ENCODE measurements at places on chromosomes 1 and 21. TPM values are rescaled to one million over a fixed set of nuclear protein-coding genes. Genes with fewer than 3 reads are reported as not detected.

The OR2L2 gene
- not detected for total RNA-seq

GRCh38 chr1:245045087-245045881 is 109.5 kb upstream of the KIF26B start:
- DNase-seq, result peak; percentile 53
- no peak overlapping the region for H3K4me3 ChIP-seq
- H3K4me1 ChIP-seq, result no peaks in the 10 kb centered on the region
- H3K36me3 ChIP-seq, result no peaks in the 10 kb centered on the region
- H3K27ac ChIP-seq, result no peak overlapping the region
- H3K27me3 ChIP-seq, result no peaks in the 10 kb centered on the region

DNA sequence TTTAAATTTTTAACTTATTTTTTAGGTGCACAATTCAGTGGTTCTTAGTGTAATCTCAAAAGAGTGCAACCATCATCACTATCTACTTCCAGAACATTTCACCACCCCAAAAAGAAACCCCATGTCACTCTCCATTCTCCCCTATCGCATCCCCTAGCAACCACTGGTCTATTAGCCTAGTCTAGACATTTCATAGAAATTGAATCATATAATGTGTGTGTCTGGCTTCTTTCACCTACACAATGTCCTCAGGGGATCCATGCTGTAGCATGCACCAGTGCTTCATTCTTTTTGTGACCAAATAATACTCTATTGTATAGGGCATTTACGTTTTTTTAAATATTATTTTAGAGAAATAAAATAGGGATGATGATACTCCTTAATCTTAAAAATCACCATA is 64.7 kb downstream of the JAK1 start:
- H3K4me3 ChIP-seq, result no peak overlapping the region
- no peak overlapping the region for H3K27ac ChIP-seq
- H3K36me3 ChIP-seq, result no peaks in the 10 kb centered on the region

GRCh38 chr21:39663066-39663465 is 50.3 kb downstream of the B3GALT5 start:
- H3K4me1 ChIP-seq, result peaks cover 16% of the 10 kb centered on the region
- no peaks in the 10 kb centered on the region for H3K27me3 ChIP-seq
- no peak for DNase-seq
- H3K27ac ChIP-seq, result no peak overlapping the region
- no peak overlapping the region for H3K4me3 ChIP-seq
- H3K36me3 ChIP-seq, result no peaks in the 10 kb centered on the region

DNA sequence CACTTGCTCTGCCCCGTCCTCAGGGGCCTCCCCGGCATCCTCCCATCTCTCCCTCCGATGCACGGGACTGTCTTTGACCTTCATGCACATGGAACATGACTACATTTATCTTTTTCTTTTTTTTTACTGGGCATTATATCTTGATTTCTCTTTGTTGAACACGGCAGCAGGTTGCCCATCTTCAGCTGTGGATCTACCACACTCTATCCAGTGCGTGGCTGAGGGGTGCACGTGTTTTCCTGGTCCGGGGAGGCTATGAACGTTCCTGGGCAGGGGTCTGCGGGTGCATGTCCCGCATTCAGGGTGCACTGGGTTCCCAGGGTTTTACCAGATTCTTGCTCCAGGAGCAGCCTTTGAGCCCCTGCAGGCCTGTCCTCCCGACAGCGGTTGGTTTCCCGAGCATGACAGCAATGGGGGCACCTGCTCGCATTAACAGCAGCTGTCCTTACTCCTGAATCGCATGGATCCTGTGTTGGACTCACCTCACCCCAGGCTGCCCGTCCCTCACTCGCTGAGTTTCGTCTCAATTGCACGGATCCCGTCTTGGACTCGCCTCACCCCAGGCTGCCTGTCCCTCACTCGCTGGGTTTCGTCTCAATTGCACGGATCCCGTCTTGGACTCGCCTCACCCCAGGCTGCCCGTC is 7.4 kb downstream of the POFUT2 start:
- peaks cover 45% of the 10 kb centered on the region for H3K36me3 ChIP-seq
- H3K27me3 ChIP-seq, result no peaks in the 10 kb centered on the region
- H3K4me3 ChIP-seq, result no peak overlapping the region
- no peaks in the 10 kb centered on the region for H3K4me1 ChIP-seq
- H3K27ac ChIP-seq, result no peak overlapping the region
- DNase-seq, result no peak

The GSTM3 gene
- 76.6 TPM for total RNA-seq

- H3K36me3 ChIP-seq, result no peaks in the 10 kb centered on the region
- H3K27me3 ChIP-seq, result peaks cover 57% of the 10 kb centered on the region
- no peaks in the 10 kb centered on the region for H3K4me1 ChIP-seq
- H3K27ac ChIP-seq, result no peak overlapping the region
- no peak overlapping the region for H3K4me3 ChIP-seq
Measured at GRCh38 chr1:34924759-34925555, 4.5 kb downstream of the DLGAP3 start.

- no peaks in the 10 kb centered on the region for H3K27me3 ChIP-seq
- no peak overlapping the region for H3K4me3 ChIP-seq
- no peaks in the 10 kb centered on the region for H3K4me1 ChIP-seq
- no peak overlapping the region for H3K27ac ChIP-seq
Measured at GRCh38 chr1:30146448-30146847, 576.9 kb downstream of the MATN1 start.

DNA sequence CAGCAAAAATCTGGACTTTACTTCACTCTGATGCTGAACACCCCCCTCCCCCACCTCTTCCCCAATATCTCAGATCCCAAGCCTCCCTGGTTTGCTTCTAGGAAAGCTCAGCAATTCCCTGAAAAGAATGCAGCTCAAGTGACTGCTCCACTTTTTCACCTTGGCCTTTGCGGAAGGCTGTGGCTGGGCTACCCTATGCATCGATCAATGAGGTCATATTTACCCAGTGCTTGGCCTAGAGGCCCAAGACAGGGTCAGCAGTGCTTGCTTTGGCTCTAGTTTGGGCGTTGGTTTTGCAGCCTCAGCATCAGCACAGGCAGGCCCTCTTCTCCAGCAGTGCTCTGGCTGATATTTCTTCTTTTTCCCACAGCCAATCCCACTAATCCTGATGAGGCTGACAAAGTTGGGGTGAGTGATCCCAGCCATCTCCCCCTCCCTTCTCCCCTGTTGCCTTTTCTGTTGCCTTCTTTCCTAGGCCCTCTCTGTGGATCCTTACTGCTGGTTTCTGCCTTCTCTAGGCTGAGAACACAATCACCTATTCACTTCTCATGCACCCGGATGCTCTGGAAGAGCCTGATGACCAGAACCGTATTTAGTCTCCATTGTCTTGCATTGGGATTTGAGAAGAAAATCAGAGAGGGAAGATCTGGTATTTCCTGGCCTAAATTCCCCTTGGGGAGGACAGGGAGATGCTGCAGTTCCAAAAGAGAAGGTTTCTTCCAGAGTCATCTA is 14.2 kb downstream of the FCGR2B start:
- H3K27me3 ChIP-seq, result no peaks in the 10 kb centered on the region
- no peaks in the 10 kb centered on the region for H3K4me1 ChIP-seq
- H3K4me3 ChIP-seq, result no peak overlapping the region
- DNase-seq, result no peak
- no peak overlapping the region for H3K27ac ChIP-seq

DNA sequence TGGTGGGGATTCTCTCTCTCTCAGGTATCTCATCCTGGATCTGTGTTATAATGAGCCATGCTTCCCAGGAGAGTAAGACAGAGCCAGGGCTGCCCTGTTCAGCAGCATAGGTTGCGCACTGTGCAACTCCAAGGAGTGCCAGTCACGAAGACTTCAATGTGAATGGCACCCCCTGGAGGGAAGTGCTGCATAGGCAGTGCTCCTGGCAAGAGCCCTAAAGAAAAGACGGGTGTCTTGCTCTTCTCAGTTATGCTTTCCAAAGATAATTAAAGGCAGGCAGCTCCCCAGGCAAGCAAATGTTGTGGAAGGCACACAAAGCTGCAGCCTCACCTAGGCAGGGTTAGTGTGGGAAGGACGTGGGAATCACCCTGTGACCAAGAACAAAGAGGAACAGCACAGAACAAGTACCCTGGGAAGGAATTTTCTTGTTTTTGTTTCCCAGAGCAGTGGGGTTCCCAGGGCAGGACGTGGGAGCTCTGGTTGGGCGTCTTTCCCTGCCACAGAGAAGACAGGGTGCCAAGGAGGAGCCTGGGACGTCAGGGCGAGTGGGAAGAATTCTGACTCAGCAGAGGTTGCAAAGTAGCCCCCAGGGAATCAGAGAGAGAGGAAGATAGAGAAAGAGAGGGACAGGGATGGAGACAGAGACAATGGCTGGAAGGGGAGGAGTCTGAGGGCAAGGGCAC is 120.9 kb downstream of the KCNN3 start:
- no peaks in the 10 kb centered on the region for H3K4me1 ChIP-seq
- no peak overlapping the region for H3K27ac ChIP-seq
- no peaks in the 10 kb centered on the region for H3K36me3 ChIP-seq
- peak; percentile 79 for DNase-seq
- H3K4me3 ChIP-seq, result no peak overlapping the region

The PTGFRN gene
- total RNA-seq, result 57.4 TPM

DNA sequence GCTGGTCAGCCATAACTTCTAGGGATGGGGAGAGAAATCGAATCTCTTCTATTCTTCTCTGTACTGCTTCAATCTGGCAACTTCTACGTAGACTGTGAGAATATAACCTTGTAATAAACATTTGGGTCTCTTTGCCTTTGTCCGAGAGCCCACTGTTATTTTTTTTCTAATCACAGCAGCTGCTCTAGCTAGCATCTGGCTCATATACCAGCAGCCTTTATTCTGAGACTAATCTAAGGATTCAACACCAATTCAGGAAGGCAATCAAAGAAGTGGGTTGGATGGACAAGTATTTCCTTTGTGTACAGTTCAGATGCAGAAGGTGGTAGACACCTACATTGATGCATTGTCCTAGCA is 15.6 kb downstream of the PCP4 start:
- no peaks in the 10 kb centered on the region for H3K36me3 ChIP-seq
- no peaks in the 10 kb centered on the region for H3K4me1 ChIP-seq
- DNase-seq, result no peak
- no peak overlapping the region for H3K4me3 ChIP-seq
